Stimulated activated CD4-positive, alpha-beta T cell treated with anti-CD3 and anti-CD28 coated beads, Interleukin-1b, Interleukin-23, amount 100 ng/mL, for 1 hour (primary cell): ENCODE measurements at places on chromosomes 4 and X.

GRCh38 chr4:112563431-112564200, 47.6 kb upstream of the NEUROG2 start:
- no peak for DNase-seq

DNA sequence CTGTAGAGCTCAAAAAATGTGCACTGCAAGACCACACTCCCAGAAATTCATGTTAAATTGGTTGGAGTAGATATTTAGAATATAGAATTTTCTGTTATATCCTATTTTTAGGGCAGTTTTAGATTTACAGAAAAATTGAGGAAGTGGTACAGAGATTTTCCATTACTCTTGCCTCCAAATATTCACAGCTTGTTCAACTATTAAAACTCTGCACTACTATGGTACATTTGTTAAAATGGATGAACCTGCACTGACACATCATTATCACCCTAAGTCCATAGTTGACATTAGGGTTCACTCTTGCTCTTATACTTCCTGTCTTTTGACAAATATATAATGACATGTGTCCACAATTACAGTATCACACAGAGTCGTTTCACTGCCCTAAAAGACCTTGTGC, 1724.5 kb downstream of the C4orf33 start:
- DNase-seq: no peak

GRCh38 chr4:181004056-181004455, 1239.1 kb upstream of the TENM3 start:
- no peak for DNase-seq

- DNase-seq: no peak
Measured at GRCh38 chr4:86963697-86964096, 28.9 kb downstream of the AFF1 start.

DNA sequence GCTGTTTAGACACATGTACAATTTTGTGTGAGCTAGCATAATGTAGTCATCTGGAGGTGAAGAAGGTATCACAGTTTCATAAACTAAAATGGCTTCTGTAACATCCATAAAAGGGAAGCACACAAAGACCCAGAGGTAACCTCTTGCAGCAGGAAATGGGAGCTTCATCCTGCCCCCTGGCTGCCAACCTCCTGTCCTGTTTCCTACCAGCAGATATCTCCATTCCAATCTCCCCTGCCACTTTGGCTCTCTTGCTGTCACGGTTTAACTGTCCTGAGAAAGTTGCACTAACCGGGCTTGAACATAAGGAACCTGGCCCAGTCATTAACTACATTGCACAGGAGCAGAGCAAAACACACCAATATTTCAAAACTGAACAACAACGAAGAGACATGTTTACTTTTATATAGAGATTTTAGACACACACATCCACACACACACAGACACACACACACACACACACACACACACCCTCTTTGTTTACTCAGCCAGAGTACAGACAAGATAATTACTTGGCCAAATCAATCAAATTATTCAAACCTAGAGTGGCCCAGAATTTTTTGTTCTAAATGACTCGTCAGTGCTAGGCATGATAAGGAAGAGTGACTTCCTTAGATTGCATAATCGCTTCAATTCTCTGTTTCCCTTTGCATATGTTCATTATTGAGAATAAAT, 24.2 kb downstream of the MID2 start:
- no peak for DNase-seq

- DNase-seq: no peak
Measured at GRCh38 chr4:15100994-15101695, 98.9 kb downstream of the CPEB2 start.

GRCh38 chrX:134570899-134571298, 87.4 kb downstream of the PLAC1 start:
- DNase-seq: no peak

- DNase-seq: no peak
Measured at GRCh38 chr4:140136509-140136908, 17.5 kb downstream of the MAML3 start.

DNA sequence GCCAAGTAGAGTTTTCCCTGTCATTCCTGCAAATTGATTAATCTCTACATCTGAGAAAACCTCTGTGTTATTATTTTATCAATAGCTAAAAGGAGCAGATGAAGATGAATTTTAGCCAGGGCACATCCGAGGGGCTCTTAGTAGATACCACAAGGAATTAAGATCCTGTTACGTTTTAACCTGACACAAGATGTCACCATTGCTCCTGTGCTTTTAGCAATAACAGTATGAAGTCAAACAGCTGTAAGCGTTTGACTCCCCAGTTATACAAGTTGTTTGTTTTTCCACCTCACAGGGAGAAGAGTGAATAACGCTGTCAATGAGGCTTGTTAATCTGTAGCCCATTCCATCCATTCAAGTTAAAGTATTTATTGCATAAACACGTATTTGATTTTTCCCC, 76.0 kb upstream of the AP1S2 start:
- no peak for DNase-seq

GRCh38 chr4:156472624-156473023, 499.0 kb downstream of the PDGFC start:
- no peak for DNase-seq

DNA sequence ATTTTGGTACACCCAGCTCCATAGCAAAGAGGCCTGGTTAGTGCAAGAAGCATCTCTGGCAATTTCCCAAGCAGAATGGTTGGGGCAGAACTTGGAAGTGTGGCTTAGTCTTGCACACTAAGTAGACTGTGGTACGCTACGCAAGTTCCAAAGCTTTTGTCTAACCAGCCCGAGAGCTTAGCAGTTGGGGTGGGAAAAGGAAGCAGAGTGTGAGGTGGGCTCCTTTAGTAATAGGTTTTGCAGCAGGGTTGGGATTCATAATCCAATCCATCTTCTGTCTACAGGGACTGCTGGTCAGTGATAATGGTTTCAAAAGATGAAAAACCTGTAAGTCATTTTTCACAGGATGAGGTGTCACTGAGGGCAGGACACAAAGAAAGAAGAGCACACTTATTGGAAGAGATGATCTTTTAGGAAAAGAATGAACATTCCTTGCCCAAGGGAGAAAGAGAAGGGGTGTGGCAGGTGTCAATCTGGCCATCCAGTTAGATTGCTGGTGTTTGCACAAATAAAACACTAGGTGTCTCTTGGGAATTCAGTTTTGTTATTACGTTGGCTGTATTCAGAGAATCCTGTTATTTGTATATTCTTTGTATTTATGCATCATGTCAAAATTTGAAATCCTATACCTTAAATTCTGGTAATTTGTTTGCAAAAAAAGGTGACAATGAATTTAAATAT, 244.3 kb downstream of the GPAT3 start:
- no peak for DNase-seq

GRCh38 chr4:168208957-168209614, 109.5 kb downstream of the DDX60 start:
- DNase-seq: no peak

DNA sequence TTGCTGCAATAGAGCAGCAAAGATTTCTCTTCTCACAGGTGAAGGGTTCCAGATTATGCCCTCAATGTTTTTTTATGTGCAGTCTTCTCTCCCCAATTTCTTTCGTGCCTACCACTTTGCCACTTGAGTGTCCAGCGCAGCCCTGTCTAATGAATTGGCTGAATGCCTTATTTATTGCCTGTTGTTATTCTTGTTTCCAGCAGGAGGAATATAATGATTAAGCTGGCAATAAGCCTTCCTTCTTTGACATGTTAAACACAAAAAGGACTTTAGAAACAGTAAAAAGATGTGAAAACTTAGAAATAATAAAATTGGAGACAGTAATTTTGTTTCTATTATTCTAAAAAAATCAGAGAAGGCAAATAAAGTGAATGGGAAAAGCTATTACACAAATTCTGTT, 34.6 kb upstream of the FRAS1 start:
- DNase-seq: no peak

DNA sequence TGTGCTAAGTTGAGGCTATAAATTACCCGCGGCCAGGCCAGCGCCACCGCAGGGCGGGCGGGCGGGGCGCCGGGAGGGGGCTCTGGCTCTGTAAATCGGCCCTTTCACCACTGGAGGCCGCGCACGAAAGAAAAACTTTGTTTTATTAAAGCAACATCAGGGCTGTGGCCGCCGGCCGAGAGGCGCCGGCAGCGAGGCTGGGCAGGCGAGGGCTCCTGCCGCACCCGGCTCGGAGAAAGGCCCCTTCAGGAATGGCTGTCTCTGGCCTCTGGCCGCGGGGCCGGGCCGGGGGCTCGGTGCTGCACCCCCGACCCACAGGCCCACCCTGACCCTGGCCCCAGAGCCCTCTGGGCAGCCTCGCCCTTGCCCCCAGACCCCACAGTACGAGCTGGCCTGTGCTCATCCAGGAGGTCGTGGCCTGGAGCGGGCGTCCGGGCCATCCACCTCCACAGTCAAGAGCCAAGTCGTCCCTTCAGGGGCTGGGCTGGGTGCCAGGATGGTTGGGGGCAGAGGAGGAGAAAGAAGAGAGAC, 29.5 kb upstream of the FGFR3 start:
- no peak for DNase-seq

- no peak for DNase-seq
Measured at GRCh38 chrX:19513383-19513782, 1.9 kb downstream of the MAP3K15 start.

GRCh38 chr4:60313611-60314178, 886.4 kb upstream of the ADGRL3 start:
- no peak for DNase-seq

- no peak for DNase-seq
Measured at GRCh38 chr4:80173841-80174240, 23.5 kb upstream of the PRDM8 start.

DNA sequence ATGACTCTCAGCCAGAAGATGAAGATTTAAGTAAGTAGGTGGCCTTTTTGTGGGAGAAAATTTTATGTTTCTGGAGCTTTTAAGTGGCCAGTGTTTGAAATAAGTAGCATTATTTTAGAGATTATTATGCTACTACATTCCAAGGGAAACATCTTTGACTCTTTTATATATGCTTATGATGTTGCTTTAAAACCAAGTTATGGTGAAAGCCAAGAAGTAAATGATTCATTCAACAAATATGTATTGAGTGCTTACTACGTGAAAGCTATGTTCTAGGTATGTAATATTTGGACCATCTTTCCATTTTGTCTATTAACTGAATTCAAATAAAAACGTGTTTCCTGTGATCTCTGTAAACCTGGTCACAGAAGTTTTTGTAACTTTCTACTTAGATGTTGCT, 58.3 kb downstream of the ZFX start:
- DNase-seq: no peak

- DNase-seq: no peak
Measured at GRCh38 chr4:139214039-139214534, 37.1 kb upstream of the ELF2 start.

DNA sequence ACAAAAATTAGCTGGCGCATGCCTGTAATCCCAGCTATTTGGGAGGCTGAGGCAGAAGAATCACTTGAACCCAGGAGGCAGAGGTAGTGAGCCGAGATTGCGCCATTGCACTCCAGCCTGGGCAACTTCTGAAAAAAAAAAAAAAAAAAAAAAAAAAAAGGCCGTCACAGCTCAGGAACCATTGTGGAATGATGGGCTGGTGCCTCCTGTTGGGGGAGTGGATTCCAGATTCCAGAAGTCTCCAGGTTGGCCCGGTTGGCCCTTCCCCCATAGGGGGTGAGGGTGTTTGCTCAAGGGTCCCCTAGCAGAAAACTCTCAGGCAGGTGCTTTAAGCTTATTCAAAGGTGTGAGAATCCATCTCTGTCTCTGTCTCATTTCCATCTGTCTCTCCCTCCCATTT, 11.5 kb downstream of the SH3TC1 start:
- no peak for DNase-seq

DNA sequence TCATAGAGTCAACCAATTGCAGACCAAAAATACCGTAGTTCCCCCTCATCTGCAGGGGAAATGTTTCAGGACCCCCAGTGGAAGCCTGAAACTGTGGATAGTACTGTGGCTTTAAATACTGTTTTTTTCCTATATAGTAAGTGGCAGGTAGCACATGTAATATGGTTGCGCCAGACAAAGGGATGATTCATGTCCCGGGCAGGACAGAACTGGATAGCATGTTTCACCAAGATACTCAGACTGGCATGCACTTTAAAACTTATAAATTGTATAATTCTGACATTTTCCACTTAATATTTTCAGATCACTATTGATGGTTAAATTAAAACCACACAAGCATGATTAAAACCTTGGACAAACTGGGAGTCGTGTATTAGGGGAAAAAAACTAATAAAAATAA, 276.3 kb upstream of the AGA start:
- DNase-seq: no peak

GRCh38 chrX:69257499-69258127, 92.4 kb upstream of the PJA1 start:
- DNase-seq: no peak

DNA sequence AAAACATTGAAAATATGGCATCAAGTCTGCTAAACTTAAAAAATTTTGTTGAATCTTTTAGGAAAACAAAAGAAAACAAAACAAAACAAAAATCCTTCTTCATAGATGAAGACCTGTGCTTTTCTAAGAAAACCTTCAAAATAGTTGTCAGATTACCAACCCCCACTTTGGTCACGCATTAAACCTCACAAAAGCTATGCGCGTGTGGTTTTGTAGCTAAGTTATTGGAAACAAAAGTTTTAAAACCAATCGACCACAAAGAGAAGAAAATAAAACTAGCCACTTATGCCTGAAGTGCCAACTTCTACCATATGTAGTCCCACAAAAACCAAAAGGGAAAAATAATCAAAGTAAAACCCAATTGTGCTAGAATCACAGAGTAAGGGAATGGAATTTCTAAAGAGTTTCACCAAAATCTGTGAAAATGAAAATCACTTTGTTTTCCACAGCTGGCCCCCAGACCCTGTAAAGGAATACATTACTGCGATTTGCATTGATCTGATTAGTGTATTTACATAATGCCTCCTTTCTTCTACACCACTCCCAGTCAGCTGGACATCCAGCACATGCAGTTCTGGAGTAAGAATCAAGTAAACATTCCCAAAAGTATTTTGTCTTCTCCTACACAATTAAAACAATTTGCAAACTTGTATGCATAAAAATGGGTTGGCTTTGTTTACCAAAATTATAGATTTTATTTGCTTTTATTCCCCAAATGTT, 330.1 kb upstream of the DKK2 start:
- no peak for DNase-seq

DNA sequence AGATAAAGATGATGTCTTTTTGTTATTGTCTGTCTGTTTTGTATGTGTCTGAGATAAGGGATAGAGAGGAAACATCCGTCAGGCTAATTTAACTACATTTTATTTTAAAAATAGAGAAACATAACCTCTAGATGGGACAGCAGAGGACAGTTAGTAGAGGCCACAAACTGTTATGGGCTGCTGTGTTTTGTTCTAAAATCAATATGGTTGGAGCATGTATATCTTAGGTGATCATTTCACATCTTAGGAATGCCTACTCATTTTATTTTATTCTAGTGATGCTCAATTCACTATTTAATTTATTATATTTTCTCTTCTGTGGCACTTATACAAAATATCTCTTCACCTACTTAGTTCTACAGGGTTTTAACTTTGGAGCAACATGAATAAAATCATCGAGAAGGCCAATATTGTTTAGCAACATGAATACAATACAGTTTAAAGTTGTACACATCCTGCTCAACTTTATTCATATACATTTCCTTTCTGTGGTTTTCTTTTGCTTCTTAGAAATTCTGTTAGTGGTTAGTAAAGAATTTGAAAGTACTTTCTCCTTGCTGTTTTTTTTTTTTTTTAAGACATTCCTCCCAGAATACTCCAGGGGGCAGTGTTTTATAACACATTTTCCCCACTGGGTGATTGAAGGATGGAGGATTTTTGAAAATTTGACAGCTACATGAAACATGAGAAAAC, 392.9 kb downstream of the UNC5C start:
- no peak for DNase-seq
